Dorsolateral prefrontal cortex (tissue), 122 donors: ENCODE measurements at places on chromosomes 13 and 19.
A peak's percentile ranks its signal among the peaks of the same experiment; 100 is the strongest.

DNA sequence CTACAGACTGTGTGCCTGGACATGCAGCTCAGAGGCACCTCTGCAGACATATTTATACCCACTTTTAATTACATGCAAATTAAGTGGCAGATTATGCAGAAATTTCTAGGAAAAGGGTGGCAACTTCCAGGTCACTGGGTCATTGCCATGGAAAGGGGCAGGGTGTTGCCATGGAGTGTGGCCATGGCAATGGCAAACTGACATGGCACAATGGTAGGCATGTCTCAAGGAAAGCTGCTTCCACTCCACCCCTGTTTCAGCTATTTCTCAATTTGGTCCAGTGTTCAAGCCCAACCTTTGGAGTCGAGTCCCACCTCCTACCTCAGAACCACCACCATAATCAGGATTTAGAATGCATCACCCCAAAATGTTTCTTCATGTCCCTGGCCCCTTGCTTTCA, 170.7 kb upstream of the TSHZ3 start:
- no peak for DNase-seq

DNA sequence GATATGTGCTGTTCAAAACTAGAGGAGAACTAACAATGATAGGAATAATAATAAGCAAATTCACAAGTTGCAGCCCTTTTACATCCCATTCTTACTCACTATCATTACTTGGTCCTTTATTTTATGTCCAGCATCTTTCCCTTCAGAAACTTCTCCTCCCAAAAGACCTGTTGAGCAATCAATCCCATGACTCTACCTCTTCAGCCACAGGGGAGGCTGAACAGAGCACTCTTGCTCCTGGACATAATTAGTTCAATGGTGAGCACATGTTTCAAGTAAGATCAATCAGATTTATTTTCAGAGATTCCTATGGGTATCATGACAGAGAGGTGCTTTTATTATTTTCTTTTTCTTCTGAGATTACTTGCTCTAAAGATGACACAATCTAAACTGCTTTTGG, 260.0 kb downstream of the COG6 start:
- no peak for DNase-seq

DNA sequence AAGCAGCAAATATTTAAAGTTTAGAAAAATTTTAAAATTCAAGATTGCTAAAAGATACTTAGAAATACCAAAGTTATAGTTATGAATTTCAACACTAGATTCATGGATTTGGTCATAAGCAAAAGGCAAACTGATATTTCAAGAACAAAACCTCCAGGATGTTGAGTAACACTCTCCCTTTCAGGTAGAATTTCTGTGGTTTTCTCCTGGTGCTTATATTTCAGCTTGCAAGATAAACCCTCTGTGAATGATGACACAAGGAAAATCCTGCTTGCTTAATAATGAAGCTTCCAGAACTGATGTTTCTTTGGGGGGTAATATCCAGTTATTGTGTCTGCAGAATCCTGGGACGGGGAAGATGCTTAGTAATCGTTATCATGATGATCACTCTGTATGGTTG, 320.3 kb upstream of the EDNRB start:
- DNase-seq = no peak

GRCh38 chr19:45999653-46000121, 4.4 kb downstream of the CCDC61 start:
- DNase-seq = peak; percentile 70

- DNase-seq = no peak
These were observed 154.0 kb downstream of the NALCN start for GRCh38 chr13:101262306-101262705.

DNA sequence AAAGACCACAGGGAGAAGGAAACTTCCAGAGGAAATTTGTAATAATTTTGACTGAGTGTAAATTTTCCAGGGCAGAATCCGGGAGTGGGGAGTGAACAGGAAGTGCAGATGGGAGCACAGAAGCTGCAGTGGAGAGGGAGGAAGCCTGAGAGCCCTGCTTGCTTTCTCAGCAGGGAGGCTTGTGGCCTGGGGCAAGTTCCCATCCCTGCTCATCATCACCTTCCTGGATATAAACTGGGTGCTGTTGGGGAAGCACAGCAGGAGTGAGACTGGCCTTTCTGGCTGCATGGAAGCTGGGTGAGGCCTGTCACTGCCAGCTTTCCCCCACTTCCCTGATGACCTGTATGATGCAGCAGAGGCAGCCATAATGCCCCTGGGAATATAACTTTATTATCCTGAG, 532.9 kb downstream of the SLITRK6 start:
- no peak for DNase-seq
